Skin of body (tissue), 3 donors: ENCODE measurements at places on chromosomes 5 and 9. TPM values are rescaled to one million over a fixed set of nuclear protein-coding genes. Genes with fewer than 3 reads are reported as not detected.

DNA sequence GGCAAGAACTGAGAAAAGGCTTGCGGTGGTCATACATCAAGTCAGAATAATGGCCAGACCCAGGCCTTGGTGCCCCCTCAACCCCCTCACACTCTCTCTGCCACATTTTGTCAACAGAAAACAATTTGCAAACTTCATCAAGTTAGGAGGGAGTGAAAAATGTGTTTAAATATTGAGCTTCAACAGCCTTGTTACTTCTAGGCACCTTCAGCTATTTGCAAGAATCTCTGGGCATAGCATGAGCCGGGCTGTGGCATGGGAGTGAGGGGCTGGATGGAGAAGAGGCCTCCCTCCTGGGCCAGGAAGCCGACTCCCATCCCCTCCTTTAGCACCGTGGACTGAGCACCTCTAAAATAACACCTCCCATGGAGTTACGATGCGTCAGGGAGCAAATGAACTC is 52.2 kb upstream of the GRHPR start:
- no peak for DNase-seq

DNA sequence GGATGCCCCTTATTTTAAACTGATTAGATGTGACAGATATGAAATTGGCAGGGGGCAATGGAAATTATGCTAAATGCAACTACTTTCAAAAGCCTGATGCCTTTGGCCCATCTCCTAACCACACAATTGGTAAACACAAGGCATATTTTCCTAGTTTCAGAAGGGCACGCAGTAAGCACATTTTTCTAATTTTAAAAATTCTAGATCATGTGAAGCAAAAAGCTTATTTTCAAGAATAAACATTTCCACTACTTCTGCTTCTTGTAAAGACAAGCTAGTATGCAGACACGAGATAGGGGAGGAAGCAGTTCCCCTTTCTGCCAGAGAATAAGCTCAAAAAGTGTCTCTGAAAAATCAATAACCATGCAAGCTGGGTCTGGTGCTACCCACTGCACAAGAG is 67.7 kb downstream of the ABCA1 start:
- peak; percentile 58 for DNase-seq

Gene GIN1
- total RNA-seq: 9.2 TPM

DNA sequence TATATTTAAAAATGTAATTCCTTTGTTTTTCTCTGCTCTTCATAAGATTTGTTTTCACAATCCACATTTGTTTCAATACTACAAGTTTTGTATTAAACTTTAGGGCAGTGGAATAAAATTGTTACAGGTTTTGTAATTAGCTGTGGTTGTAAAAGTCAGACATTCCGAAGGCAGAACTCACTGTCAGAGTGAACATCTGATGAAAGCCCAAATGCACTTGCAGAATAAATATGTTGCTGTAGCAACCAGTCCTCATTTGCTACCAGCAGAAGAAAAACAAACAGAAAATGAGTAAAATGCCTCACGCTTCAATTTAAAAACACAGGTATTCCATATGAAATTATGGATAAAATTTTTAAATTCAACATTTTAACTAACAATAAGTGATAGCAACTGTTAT is 740.1 kb upstream of the FAM174A start:
- no peak for DNase-seq

Gene HEMGN
- 30.6 TPM for total RNA-seq

Gene NR5A1
- not detected for total RNA-seq

Gene OBP2B
- 0.30 TPM for total RNA-seq

DNA sequence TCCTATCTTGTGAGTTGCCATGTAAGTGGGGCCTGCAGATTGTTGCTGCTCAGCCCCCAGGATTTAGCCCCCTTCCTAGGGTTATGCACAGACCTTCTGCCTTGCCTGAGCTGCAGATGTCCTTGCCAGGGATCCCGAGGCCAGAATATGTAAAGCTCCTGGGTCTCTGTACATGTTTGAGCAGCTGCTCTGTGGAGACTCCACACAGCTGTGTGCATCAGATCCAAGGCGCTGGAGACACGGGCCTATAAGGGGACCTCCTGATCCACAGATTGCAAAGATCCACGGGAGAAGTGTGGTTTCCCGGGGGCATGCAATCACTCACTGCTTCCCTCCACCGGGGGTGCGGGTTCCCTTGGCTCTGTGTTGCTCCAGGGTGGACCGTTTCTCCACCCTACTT is 28.9 kb downstream of the TAF11L14 start:
- no peak for DNase-seq

Gene PDLIM4
- 20.6 TPM for total RNA-seq

GRCh38 chr5:5409151-5409810 is 13.2 kb upstream of the ICE1 start:
- no peak for DNase-seq

DNA sequence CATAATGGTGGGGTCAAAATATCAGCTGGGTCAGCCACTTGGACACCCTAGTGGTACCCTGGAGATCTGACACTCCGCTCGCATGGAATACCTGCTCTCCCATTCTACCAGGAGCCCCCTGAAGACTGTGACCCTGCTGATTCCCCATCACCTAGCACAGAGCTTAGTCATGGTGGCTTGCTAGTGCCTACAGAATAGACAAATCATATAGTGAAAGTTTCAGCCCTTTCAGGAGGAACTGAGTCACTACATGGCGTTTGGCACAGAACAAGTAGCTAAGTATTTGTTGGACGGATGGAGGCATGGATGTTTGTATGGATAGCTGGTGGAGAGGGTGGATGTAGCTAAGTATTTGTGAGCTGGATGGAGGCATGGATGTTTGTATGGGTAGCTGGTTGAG is 65.3 kb downstream of the LMX1B start:
- DNase-seq: no peak

GRCh38 chr5:131394128-131394527 is 130.3 kb downstream of the CDC42SE2 start:
- DNase-seq: no peak

Gene NRG2
- total RNA-seq: 0.99 TPM

DNA sequence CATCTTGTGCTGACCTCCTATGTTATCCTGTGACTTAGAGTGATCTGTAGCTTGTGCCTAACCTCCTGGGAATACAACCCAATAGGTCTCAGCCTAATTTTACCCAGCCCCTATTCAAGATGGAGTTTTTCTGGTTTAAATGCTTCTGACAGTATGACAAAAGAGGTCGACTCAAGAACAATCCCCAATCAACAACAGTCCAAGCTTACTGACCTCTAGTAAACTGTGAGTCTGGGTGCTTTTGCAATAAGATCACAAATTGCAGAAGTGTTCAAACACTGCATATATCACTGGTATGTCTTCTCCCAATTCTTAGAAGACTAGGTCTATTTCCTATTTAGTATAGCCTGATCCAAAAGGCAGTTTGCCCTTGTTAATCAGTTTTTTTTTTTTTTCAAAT is 323.5 kb upstream of the PTGER4 start:
- no peak for DNase-seq

Gene SLC34A3
- not detected for total RNA-seq
